NCI-H2029 treated with DMSO at 0.1 percent for 48 hours (cell line): ENCODE measurements at places on chromosomes 4 and X.

DNA sequence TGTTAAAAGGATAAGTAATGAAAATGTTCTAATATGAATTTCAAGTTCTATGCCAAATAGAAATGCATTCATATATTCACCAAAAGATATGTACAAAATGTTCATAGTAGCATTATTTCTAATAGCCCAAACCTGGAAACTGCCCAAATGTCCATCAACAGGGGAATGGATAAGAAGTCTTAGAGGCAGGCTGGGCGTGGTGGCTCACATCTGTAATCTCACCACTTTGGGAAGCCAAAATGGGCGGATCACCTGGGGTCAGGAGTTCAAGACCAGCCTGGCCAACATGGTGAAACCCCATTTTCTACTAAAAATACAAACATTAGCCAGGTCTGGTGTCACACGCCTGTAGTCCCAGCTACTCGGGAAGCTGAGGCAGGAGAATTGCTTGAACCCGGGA is 2.3 kb upstream of the HPRT1 start:
- DNase-seq, result no peak

DNA sequence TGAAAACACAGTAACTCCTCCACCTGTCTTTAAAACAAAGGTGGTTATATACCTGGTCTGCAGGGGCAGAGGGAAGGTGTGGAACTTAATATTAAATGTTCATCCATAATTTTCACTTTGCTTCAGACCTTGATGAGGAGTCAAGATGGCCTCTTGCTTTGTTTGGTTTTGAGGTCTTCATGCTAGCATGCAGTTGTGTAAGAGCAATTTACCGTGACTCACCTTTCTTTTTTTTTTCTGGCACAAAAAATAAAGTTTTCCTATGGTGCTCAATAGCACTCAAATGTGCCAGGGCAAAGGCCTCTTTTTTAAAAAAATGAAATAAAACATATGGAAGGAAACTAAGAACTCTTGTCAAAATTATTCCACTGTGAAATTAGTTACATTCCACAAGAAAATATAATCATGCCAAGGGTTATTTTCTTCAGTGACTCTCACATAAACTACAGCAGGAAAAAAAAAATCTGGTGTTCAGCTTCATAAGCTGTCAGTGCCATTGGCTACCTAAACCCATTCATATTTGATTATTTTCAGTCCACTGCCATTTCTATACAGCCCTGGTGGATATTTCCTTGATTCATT is 128.2 kb downstream of the SLC7A11 start:
- no peak for DNase-seq

DNA sequence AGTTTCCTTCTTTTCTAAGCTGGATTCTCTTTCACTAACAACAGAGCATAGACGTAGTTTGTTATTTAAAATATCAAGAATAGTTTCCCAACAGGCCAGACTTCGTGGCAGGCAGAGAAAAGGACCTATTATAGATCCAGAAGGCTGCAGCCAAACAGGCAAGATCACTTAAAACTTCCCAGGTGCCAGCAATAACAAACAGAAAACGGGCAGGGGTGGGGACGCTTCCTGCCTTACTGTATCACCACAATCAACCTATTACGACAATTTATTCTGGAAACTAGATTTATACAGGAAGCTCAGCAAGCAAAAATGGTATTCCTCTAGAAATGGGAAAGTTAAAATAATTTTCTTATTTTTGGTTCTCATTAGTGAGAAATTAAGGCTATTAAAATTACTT is 22.1 kb downstream of the RWDD4 start:
- no peak for DNase-seq

GRCh38 chr4:98430708-98431403 is 169.7 kb downstream of the RAP1GDS1 start:
- DNase-seq, result no peak

- DNase-seq, result no peak
These were observed 65.4 kb upstream of the TRPC3 start for GRCh38 chr4:122017296-122017695.

GRCh38 chrX:20414066-20414465 is 147.4 kb upstream of the RPS6KA3 start:
- DNase-seq, result no peak

GRCh38 chr4:133095591-133095990 is 53.5 kb upstream of the PCDH10 start:
- DNase-seq, result no peak

DNA sequence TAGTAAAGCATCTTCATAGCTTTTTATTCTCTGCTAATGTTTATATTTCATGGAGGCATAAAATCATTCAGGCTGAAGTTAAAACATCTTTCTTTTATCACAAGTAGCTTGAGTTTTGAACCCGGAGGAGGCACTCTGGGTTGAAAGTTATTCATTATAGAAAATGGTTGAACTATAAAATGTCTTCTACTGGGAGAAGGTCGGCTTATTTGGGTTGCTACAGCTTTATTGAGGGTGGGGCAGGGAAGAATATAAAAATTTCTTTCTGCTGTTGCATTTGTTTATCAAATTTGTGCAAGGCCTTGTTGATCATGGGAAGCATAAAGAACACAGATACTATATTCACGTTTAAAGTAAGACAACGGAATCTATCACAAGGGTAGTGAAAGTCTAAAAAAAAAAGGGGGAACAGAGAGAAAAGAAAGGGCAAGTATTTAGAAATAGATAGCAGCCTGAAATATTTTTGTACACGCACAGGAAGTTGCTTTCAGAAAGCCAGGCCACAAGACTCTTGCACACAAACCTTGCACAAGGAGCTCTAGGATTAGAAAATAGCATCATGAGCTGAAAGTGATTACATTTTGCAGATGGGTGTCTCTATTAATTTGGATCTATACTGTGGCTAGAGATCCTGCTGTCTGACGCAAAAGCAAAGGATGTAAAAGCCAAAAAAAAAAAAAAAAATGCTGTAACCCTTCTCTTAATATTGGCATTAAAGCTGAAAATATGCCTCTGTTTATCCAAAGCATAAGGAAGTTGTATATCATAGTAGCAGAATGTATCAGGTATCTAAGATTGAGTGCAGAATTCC is 37.2 kb upstream of the FAM9C start:
- no peak for DNase-seq

DNA sequence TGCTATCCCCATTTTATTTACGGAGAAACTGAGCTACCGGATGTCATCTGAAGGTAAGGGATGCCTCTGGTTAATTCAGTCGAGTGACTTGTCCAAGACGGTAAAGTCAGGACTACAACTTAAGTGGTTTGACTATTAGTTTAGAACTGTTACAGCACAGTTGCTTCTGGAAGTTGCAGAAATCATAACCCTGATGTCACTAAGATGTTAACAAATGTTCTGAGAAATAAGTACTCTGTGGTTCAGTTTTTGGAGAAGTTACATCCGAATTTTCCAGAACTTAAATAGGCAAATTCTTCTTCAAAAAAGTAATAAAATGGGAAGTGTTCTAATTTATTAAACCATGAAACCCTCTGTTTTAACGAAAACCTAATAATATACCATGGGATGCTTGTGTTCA is 3.1 kb downstream of the PPA2 start:
- no peak for DNase-seq

GRCh38 chrX:14777525-14777924 is 95.3 kb downstream of the FANCB start:
- DNase-seq, result no peak

DNA sequence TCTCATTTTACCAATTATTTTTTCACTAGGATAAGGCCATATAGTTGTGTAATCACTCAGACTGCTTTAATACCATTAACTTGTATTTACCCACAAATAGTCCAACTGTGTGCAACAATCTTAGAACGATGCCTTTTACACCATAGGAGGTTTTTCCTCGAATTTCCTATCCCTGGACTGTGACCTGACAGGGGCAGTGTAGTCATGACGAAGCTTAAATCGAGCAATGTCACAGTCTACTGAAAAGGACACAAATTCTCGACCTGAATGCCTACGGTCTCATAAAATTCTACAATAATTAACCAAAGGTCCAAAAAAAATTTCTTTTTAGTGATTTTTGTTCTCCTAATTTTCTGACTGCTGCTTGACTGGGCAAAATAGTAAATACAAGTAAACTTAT is 208.9 kb downstream of the ADAMTS3 start:
- no peak for DNase-seq

DNA sequence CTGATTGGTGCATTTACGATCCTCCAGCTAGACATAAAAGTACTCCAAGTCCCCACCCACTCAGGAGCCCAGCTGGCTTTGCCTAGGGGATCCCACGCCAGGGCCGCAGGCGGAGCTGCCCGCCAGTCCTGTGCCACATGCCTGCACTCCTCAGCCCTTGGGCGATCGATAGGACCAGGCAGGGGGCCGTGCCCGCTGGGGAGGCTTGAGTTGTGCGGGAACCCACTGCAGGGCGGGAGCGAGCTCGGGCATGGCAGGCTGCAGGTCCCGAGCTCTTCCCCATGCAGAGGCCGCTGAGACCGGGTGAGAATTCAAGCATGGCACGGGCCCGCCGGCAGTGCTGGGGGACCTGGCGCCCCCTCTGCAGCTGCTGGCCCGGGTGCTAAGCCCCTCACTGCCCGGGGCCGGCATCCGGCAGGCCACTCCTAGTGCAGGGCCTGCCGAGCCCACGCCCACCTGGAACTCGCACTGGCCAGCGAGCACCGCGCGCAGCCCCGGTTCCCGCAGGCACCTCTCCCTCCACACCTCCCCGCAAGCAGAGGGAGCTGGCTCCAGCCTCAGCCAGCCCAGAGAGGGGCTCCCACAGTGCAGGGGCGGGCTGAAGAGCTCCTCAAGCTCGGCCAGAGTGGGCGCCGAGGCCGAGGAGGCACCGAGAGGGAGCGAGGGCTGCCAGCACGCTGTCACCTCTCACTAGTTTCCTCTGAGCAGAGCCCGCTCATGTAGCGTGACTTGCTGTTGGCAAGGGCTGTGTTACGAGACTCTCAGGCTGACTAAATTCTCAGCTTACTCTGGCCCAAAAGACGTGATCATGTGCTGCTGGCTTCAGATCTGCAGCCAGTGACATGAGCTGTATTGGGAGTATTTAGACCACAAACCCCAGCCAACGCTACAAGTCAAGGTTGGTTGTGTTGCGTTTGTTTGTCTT is 87.5 kb downstream of the TRAPPC11 start:
- no peak for DNase-seq

- no peak for DNase-seq
These were observed 646.5 kb upstream of the ACTRT1 start for GRCh38 chrX:128698573-128699181.

DNA sequence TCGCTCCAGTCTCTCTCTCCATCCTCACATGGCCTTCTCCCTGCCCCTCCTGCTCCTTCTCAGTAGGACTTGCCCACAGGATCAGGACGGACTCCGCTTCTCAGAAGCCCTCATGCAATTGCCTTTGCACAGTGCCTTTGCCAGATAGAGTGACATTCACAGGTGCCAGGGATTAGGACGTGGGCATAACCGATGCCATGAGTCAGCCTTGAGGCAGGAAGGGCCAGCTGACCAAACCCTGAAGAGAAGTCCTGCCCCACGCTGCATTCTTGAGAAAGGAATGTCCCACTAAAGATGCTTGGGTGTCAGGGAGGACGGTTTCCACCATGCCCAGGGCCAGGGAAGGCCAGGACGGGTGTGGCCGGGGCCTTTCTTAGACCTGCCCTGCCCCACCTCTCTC is 6.6 kb upstream of the GRPEL1 start:
- DNase-seq, result no peak

DNA sequence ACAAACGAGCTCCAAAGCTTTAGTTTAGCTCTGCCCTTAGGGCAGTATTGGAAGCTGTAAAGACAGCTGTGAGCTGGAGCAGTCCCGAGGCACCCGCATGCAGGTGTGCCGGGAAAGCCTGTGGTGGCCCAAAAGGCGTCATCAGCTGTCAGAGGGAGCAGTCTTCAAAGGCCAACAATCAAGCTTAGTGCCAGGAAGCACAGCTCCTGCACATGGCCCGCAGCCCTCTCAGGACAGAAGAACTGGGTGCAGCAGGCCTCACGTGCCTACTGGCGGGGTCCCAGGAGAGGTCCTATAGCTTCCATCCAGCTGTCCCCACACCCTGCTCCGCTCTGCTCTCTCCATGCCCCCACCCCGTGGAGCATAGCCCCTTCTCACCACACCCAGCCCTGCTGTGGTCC is 92.2 kb upstream of the TRIM2 start:
- DNase-seq, result no peak

DNA sequence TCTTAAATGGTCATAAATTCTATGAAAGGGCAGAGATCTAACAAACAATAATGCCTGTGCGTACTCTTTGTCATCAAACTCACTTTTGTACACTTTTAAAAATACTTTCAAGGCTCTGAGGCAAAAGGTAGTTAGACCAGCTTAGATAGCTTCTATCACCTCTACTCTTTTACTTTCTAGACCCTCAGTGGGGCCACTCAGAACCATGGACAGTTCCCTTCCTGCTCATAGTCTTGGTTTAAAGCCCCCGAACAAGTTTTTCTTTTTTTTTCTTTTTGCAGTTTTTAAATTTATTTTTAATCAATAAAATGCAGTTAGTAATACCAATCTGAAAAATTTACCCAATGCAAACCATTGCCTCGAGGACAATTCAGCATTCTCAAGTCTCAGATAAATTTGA is 460.5 kb upstream of the CNKSR2 start:
- no peak for DNase-seq

DNA sequence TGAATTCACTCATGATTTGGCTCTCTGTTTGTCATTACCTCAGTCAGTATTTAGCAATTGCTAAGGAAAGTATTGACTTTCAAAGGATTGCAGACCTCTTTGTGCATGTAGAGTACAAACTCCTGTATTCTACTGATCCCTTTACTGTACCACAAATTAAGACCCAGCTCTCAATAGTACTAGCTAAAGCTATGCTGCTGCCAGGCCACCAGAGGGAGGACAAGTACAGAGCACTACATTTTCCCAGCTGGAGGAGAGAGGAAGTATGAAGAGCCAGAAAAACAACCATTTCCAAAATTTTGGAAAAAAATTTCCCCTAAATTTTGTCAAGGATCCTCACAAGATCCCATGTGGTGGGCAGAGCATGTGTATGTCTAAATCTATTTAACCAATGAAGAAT is 175.0 kb upstream of the MTMR8 start:
- no peak for DNase-seq

DNA sequence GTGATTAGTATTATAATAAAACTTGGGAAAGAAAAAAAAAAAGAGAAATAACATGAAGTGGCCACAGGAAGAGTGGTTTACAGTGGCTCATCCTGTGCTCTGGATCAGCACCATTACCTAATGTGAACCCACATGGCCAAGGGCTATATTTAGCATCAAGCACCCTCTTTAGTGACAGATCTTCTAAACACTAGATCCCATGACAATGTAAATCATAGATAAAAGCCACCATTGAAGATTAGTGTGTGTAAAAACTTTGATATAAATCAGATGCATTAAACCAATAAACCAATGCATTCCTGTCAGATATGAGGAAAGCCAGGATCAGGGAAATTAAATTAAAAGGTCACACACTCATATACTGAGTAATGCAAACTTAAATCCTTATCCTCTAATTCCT is 400.6 kb upstream of the MAGEB18 start:
- DNase-seq, result no peak

DNA sequence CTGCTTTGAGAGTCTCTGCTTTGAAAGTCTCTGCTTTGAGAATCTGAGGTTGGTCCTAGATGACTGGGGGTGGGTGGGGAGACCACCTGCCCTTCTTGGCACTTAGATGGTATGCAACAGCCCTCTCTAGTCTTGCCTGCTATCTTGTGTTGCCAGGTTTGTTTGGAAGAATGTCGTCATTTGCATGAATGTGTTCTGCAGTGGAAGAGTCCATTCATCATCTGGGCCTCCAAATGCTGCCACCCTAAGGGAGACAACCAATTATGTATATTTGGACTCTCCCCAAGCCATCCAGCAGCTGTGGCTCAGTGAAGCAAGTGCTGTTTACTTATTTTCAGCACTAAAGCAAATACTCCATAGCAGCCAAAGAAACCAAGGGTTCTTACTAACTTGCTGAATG is 44.6 kb upstream of the TRPC5OS start:
- no peak for DNase-seq
